ENCODE measurements at places on chromosomes 13 and 19.
A peak's percentile ranks its signal among the peaks of the same experiment; 100 is the strongest.

- DNase-seq: no peak
Observed at GRCh38 chr19:33706631-33707030, 84.9 kb downstream of the CHST8 start.

DNA sequence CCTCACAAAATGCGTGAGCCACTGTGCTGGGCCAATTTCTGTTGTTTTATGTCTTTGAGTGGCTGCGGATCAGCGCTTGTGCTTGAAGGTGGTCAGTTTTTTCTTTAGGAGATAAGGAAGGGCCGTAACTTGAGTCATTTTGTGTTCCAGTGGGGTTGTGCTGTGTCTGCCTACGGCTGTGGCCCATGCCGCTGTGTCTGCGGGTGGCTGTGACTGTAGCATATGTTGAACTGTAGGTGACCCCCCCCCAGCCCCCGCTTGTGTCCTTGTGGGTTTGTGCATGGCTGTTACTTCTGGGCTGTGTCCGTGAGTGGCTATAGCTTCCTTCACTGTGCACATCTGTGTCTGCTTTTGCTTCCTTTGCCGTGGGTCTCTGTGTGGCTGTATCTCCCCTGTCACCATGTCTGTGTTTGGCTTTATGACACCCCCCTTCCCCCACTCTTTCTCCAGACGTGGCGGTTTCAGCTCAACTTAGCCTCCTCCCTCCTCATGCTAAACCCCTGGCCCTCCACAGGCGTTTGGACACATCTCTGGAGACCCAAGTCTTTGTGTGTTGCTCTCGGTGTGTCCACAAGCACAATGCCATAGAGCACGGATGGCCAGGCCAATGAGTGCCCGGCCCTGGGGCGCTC lies 675 bp downstream of the PPP1R14A start:
- peak; percentile 39 for DNase-seq

DNA sequence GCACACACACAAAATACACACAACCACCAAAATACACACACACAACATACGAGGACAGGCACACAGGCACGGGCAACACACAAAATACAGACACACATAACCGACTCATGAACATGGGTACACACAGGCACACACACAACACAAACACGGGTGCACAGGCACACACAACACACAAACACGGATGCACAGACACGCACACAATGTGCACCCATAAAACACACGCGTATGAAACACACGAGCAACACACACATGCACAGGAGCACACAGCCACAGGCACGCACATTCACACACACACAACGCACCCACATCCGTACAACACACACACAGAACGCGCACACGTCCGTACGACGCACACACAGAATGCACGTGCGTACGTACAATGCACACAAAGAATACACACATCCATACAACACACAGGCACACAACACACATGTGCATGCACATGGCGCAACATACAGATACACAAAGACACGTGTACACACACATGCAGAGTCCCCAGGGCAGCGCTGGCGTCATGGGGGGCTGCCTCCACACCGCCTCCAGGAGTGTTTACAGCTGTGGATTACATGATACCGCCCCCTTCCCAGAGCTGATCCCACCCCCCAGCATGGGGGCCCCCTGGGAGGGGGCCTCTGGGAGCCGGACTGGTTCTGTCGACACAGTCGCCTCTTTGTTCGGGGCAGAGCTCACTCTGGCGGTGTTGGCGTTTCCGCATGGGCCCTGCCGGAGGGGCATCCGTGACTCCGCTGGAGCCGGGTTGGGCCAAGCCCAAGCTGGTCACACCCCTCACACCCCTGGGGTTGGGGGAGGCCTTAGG lies 2.9 kb downstream of the SBNO2 start:
- no peak for DNase-seq

DNA sequence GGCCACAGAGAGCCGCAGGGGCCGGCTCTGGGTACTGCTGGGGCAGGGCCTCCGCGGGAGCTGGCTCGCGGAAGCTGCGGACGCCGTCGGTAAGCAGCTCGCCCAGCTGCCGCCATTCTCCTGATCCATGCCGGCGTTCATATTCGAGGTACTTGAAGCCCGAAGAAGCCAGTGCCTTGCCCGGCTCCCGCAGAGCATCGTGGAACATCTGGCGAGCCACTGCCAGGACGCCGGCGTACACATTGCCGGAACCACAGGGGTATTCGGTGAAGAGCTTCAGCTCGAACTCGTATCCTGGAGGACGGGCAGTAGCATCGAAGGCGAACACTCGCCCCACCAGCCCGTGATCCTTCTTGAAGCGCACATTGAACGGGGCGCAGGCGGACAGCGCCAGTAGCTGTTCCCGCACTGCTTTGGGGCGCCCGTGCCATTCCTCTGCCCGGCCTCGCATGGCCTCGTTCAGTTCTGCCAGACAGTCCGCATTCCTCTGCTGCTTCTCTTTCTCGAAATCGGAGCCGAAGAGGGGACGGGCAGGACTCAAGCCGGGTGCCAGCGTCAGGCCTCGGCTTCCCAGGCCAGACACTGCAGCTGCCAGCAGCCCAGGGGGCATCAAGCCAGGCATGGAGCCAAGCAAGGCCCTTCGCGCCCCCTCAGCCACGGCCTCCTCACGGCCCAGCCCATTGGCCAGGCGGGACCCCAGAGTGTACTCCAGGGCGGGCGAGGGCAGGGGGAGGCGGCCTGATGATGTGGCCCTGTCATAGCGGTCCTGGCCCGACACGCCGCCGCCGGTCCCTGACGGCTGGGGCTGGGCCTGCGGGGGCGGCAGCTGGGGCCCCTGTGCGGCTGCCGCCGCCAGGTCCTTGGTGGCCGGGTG lies 1.0 kb downstream of the IRF2BP1 start:
- DNase-seq: no peak

DNA sequence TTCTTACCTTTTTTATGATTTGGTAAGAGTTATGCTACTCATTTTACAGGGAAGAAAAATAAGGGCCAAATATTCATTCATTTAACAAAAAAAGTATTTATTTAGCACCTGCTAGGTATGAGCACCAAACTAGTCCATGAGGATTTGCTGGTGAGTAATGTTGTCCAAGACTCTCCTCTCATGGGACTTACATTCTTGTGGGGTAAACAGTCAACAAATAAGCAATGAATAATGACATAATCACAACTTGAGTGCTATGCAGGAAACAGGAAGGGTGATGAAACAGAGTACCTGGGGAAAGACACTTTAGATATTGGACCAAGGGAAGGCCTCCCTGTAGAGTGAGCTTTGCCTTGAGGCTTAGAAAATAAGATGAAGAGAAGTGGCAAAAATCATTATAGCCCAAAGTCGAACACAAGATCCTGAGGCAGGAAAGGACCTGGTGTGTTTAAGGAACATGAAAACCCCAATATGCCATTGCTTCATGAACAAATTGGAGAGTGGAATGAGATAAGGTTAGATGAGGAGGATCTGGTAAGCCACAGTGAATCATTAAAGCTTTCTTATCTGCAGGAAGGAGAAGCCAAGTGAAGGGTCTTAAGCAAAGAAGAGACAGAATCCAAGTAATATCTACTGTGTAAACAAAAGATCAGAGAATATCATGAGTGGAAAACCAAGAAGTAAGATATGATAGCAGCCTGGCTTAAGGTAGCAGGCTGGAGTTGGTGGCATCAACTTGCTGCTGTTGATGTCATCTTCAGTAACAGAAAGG lies 294.5 kb upstream of the NBEA start:
- no peak for DNase-seq

DNA sequence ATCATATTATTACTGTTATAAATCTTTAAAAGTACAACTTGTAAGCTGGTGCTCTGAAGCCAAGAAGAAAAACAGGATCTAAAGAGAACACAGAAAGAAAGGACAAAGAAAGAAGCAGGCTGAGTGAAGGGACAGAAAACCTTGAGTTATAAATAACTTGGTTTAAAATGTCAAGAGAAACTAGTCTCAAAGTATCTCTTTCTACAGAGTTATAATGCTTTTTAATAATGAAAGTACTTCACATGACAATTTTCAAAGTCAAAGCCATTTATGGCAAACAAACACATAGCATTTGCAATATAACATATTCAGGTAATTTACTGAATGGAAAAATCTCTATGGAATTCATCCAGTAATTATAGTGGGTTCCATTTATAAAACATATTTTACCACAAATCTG lies 33.4 kb downstream of the CAB39L start:
- DNase-seq: no peak

- DNase-seq: no peak
Observed at GRCh38 chr13:111584101-111584672, 263.7 kb downstream of the TEX29 start.

DNA sequence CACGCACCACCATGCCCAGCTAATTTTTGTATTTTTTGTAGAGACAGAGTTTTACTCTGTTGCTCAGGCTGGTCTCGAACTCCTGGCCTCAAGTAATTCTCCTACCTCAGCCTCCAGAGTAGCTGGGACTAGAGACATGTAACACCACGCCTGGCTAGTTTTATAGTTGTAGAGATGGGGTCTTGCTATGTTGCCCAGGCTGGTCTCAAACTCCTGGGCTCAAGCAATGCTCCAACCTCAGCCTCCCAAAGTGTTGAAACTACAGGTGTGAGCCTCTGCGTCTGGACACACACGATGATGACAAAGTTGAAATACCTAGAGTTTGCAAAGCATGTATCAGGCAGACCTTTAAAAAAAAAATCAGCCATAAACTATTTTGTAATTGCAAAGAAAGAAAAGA lies 4.6 kb upstream of the PTOV1 start:
- DNase-seq: no peak

- no peak for DNase-seq
Observed at GRCh38 chr19:7883796-7884570, 4.3 kb upstream of the LRRC8E start.

GRCh38 chr13:47408546-47409319 lies 511.9 kb upstream of the HTR2A start:
- DNase-seq: no peak

- DNase-seq: no peak
Observed at GRCh38 chr19:283395-283794, 7.8 kb downstream of the PLPP2 start.

GRCh38 chr19:1429750-1430149 lies 8.4 kb upstream of the RPS15 start:
- no peak for DNase-seq

- no peak for DNase-seq
Observed at GRCh38 chr13:66036636-66037035, 1193.5 kb downstream of the PCDH9 start.

DNA sequence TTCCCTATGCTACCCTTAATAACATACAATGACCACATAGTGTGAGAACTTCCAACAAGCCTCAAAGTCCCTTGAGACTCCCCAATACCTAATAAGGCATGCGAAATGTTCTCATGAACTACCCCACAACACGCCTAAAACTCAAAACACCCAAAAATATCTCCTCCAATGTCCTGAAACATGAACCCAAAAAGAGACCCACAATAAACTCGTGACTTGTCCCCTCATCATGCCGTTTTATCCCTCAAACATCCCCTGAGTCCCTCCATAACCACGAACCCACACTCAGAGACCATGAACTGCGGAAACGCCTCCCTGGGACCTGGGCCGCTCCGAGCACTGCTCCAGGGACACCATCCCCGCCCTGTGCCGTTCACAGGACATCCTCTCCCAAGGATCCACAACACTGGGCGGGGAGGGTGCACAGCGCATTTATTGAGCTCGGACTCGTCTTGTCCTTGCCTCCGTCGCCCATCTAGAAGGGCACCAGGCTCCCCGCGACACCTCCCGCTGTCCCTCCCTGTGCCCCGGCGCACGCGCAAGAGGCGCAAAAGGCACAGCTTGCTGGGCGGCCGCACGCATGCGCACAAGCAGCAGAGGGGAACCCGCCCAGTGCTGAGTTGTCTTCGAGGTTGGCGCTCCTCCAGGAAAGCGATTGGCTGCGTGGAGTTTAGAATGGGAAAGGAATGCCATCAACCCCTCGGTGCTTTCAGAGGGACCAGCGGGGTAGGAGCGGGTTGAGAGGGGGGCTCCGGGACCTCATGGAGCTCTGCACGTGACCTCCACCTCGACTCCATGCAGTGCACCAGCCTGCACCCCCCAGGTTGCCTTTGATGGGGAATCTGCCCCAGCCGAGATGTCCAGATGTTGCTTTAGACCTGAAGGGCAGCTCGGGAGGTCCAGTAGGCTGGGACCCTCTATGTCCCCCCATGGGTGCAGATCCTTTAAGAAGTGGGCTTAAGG lies 8.8 kb downstream of the FXYD3 start:
- peak; percentile 50 for DNase-seq

DNA sequence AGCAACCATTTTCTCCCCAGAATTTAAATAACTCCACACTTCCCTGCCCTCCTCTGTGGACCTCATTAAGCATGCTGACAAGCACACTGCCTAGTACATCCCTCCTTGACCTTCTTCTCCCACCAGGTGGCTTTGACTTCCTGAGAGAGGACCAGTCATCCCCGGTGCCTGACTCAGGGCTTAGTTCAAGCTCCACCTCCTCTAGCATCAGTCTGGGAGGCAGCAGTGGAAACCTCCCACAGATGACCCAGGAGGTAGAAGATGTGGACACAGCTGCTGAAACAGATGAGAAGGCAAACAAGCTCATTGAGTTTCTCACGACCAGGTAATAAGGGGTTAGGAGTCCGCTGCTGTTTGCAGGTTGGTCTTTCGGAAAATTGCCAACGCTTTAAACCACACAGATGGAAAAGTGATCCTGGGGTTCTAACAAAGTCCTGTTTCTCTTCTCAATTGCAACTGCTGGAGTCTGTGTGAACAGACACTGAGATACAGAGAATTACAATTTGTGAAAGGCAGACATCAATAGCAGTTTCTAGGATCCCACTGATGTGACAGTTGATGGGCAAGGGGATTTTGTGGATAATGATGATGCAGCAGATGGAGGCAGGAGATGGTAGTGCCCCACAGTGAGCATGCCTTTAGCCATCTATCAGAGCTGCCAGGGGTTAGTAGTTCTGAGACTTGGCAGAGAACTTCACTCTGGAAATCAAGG lies 86.7 kb downstream of the ZAR1L start:
- DNase-seq: no peak

DNA sequence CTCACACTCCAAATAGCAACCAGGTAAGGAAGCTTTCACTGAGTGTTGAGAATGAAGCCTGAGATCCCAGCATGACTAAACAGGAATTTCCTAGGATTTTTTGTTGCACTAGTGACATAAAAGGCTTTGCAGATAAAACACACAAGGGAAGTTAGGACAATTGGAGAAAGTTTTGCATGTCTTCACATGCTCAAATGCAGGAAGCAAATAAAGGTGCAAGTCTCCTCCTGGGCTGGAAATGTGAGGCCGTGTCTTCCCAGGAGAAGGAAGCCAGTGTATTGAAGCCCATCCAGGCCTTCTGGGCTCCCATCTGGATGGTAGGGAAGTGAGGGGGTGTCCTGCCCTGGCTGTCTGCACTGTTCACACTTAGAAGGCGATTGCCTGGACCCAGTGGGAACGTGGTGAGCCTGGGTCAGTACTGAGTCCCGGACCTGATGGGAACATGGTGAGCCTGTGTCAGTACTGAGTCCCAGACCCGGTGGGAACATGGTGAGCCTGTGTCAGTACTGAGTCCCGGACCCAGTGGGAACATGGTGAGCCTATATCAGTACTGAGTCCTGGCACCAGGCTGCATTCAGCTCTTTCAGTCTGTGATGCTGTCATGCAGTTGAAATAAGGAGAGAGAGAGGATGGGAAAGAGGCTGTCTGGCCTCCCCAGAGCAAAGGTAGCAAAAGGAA lies 38.7 kb downstream of the SIAH3 start:
- no peak for DNase-seq

- DNase-seq: peak; percentile 80
Observed at GRCh38 chr19:18735324-18735723, 51.8 kb downstream of the CRTC1 start.

- DNase-seq: no peak
Observed at GRCh38 chr13:37094099-37094498, 11.4 kb downstream of the CSNK1A1L start.

Measured in SK-N-DZ (cell line).